Common myeloid progenitor, CD34-positive (primary cell): ENCODE measurements at places on chromosomes 11 and 22.
A peak's percentile ranks its signal among the peaks of the same experiment; 100 is the strongest.

- no peak for DNase-seq
Measured at GRCh38 chr11:43434893-43435292, 76.2 kb downstream of the TTC17 start.

- no peak for DNase-seq
Measured at GRCh38 chr22:24585461-24585860, 7.4 kb downstream of the LRRC75B start.

GRCh38 chr11:78213526-78214330 lies 25.0 kb downstream of the USP35 start:
- no peak for DNase-seq

DNA sequence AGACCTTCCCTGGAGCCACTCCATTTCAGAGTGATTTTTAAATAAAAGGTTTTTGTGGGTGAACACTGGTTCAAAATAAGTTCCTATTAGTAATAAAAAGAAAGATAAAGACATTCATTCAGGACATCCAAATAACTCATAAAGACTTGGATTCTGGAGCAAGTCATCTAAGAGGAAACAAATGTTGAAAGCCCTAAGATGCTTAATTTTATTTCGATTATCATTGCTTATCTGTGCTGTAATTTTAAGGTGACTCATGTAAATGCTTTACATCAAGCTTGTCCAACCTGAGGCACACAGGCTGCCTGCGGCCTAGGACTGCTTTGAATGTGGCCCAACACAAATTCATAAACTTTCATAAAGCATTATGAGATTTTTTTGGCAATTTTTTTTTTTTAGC lies 34.2 kb upstream of the DBX1 start:
- DNase-seq, result no peak

- DNase-seq, result peak; percentile 68
Measured at GRCh38 chr11:10604340-10604748, 35.9 kb upstream of the LYVE1 start.

DNA sequence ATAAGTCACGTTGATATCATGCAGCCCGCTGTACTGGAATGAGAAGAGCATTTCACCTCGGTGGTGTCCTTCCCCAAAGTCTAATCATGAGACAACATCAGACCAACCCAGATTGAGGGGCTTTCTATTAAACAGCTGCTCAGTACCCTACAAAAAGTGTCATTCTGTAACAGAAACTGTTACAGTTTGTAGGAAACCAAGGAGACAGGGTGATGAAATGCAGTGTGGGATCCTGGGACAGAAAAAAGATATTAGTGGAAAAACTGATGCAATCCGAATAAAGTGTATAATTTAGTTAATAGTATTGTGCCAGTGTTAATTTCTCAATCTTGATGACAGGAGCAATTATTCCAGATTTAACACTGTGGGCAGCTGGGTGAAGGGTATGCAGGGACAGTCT lies 128.0 kb downstream of the MICAL2 start:
- DNase-seq, result no peak

DNA sequence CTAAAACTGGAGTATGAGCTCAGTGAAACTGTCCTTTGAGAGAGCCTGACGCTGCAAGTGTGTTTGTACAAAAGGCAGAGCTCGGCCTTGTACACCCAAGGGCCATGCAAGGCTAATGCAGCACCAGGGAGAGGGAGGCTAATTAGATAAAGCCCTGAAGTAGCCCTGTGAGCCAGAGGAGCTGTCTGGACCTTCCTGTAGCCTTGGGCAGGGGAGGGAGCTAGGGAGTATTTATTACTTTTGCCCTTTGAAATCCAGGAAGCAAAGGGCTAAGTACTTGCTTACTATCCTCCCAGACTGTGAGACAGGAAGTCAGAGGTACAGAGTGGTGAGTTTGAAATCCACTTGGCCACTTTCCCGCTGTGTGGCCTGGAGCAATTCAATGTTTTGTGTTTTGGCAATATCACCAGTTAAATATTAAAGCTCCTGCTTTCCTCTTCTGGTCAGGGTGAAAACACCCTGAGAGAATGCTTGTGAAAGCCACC lies 10.2 kb upstream of the LDHA start:
- DNase-seq, result peak; percentile 37

- no peak for DNase-seq
Measured at GRCh38 chr11:39542460-39542859, 1917.0 kb downstream of the LRRC4C start.

GRCh38 chr11:63017306-63017974 lies 1.8 kb upstream of the SLC22A8 start:
- DNase-seq, result no peak

- no peak for DNase-seq
Measured at GRCh38 chr11:48182860-48183526, 33.6 kb upstream of the OR4B1 start.

- DNase-seq, result no peak
Measured at GRCh38 chr11:58030653-58031052, at the start of gene OR6Q1. Gene OR6Q1 (plus strand): TSS chr11:58030953. CDS start chr11:58030953, 0 bp downstream.

GRCh38 chr11:2912498-2912897 lies 16.7 kb downstream of the PHLDA2 start:
- peak; percentile 70 for DNase-seq

- no peak for DNase-seq
Measured at GRCh38 chr22:17575151-17575550, 11.9 kb downstream of the SLC25A18 start.

GRCh38 chr11:109061394-109061793 lies 360.6 kb upstream of the C11orf87 start:
- no peak for DNase-seq

DNA sequence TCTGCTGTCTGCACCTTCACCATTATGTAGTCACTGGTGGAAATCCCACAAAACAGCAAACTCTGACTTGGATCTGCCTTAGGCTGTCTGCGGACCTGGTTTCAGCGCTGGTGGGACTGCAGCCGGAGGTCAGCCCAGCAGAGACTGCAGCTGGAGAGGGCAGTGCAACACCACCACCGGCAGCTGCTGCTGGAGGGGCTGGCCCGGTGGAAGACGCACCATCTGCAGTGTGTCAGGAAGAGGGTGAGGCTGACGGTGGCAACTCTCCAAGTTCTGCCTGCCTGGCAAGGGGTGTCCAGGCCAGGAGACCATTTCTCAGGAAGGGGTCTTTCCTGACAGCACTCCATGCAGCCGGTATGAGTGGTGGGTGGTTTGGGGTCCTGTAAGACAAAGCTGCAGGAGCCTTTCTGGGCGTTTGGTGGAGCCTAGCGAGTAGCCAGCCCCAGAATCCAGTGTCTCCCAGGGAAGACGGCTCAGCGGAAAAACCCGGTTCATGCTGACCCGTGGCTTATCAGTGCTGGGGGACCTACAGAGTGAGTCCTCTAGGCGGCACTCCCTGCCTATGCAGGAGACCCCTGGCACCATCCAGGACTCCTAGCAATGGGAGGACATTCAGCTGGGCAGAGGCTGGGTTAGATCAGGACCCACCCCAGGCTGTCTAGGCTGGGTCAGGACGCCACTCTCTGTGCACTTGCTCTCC lies 50.8 kb downstream of the PISD start:
- no peak for DNase-seq

DNA sequence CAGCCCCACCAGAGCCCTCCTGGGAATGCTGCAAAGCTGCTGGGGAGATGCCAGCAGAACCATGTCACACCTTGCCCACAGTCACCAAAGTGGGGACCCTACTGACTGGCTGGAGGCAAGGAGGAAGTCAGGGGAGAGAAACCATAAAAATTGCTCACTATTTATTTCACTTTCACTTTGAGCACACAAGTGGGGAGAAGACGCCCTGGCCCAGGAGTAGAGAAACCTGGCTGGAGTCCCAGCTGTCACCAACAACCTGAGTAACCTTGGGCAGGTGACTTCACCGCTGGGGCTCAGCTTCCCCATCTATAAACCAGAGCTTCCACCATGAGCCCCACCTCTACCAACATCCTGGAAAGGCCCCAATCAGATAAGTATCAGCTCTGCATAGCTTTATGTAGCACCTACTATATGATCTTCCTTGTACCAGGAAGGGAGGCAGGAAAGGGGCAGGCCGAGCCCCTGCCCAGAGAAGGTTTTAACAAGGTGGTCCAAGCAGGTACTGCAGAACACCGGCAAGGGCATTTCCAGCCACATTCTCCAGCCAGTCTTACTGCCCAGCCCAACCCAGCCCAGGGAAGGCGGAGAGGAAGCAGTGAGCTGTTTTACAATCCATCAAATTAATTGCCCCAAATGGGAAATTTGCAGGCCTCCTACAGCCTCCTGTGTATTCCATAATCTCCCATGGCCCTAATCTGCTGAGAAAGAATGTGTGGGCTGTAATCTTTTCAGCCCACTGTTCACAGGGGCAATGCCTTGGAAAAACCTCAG lies 27.6 kb downstream of the PLEKHA7 start:
- DNase-seq, result peak; percentile 38

GRCh38 chr11:1632053-1632714 lies 2.6 kb downstream of the KRTAP5-5 start:
- no peak for DNase-seq

DNA sequence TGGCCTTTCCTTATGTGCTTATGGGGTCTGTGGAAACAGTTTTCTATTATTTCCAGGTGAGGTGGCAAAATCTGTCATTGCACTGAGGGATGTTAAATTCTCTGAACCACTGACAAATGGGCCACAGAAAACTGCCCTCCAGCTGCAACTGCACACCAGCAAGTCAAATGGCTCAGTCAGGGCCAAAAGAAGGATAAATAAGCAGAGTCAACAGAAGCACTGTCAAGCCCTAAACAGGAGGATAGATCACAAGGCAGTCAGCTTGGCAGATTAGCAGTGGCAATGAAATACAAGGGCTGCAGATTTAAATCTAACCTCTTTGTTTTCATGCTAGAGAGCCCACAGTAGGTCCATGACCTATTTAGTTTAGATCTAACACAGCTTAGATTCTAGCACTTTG lies 435.6 kb downstream of the ETS1 start:
- no peak for DNase-seq

- no peak for DNase-seq
Measured at GRCh38 chr11:86481399-86481798, 106.7 kb downstream of the CCDC81 start.

- DNase-seq, result no peak
Measured at GRCh38 chr11:94302776-94303175, 1.6 kb upstream of the IZUMO1R start.

GRCh38 chr11:104798789-104799188 lies 99.5 kb downstream of the CASP12 start:
- DNase-seq, result peak; percentile 26

GRCh38 chr11:130068986-130069658 lies 572 bp upstream of the APLP2 start:
- peak; percentile 89 for DNase-seq

GRCh38 chr22:36373258-36373579 lies 14.5 kb downstream of the MYH9 start:
- DNase-seq, result no peak

DNA sequence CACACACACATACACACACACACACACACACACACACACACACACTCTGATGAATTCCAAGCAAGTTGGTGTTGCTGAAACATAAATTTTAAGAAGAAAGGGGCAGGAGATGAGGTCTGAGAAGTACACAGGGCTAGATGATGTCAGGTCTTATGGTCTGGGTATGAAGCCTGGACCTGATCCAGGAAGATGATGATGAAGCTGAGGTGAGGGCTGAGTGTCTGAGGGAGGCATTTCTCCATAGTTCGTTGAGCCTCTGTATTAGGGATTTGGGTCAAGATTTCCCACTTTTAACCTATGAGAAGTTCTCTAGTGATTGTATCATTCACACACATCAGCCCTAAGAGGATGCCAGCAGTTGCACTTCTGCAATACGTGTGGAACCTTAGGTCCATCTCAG lies 32.6 kb downstream of the KREMEN1 start:
- DNase-seq, result no peak

GRCh38 chr11:79747406-79747805 lies 306.6 kb upstream of the TENM4 start:
- DNase-seq, result no peak

DNA sequence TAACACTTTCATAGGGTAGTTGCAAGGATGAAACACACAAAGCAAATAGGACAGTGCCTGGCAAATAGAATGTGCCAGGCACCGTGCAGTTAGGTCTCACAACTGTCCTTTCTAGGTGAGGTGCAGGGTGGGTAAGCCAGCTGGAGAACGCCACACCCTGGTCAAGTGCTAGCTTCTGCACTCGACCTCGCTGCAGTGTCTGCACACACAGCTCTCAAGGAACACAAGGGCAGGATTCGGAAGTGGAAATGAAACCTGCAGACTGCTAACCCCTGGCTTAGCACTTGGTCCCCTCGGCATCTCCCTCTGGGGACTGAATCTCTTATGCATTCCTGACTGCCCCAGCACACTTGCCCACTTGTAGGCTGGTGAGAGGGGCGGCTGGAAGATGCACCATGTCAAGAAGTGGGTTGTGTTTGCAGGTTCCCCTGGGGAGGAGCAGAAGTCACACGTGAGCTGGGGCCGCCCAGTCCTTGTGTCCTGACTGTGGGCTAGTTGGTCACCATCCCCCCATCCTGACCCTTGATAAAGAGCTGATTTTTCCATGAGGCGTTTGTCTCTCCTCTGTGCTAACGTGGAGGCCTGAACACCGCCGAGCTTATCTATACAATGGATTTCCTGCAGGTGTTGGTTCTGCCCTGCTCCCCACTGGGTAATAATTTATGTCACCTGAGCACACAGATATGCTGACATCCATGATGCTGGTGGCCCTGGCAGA lies 89.0 kb downstream of the MICAL2 start:
- no peak for DNase-seq

DNA sequence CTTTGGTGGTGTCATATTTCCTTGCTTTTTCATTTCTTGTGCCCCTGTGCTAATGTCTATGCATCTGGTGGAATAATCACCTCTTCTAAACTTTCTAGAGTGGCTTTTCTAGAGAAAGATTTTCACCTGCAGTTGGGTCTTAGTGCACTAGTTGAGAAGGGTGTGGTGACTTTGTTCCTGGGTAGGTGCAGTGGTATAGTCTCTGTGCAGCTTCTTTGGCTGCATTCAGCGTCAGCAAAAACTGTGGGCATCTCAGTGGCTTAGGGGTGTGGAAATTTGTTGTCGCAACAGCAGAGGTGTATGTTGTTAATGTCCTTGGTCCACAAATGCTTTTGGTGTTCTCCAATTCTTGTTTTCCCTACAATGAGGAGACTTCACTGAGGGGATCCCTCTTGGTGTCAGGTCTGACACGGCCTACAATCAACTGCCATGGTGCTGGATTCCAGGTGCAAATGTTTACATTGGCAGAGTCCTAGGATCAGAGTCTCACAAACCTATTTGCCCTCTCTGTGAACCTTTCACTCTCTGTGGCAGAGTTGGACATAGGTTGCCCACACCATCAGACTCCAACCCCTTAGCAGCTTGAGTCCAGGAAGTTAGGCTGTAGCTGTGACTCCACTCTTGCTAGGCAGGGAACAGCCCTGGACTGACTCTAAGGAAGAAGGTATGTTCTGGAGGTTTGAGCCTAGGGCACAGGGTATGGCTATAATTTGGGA lies 48.8 kb downstream of the GDPD4 start:
- no peak for DNase-seq
